Body of pancreas (tissue), 4 donors: ENCODE measurements at places on chromosomes 2 and 18. TPM values are rescaled to one million over a fixed set of nuclear protein-coding genes. Genes with fewer than 3 reads are reported as not detected.

The SAG gene
- not detected for total RNA-seq

The CD8A gene
- total RNA-seq = 2.0 TPM

The KYNU gene
- 0.33 TPM for total RNA-seq

The ACADL gene
- 56.6 TPM for total RNA-seq
